ENCODE measurements at places on chromosomes 11 and 22. TPM values are rescaled to one million over a fixed set of nuclear protein-coding genes. Genes with fewer than 3 reads are reported as not detected.

The SLC22A9 gene
- not detected for total RNA-seq

The PLAAT5 gene
- not detected for total RNA-seq

The NAALAD2 gene
- total RNA-seq = 0.22 TPM

The RAD9A gene
- 3.0 TPM for total RNA-seq

The GRIA4 gene
- not detected for total RNA-seq

The OR51L1 gene
- total RNA-seq = not detected

The OR8D4 gene
- total RNA-seq = not detected

The TMEM45B gene
- total RNA-seq = 0.99 TPM

Measured in lung microvascular endothelial cell (primary cell).